Stimulated activated CD4-positive, alpha-beta T cell treated with anti-CD3 and anti-CD28 coated beads, TNF-alpha, amount 100 ng/mL, for 4 hours (primary cell): ENCODE measurements at places on chromosomes 2 and 18.

DNA sequence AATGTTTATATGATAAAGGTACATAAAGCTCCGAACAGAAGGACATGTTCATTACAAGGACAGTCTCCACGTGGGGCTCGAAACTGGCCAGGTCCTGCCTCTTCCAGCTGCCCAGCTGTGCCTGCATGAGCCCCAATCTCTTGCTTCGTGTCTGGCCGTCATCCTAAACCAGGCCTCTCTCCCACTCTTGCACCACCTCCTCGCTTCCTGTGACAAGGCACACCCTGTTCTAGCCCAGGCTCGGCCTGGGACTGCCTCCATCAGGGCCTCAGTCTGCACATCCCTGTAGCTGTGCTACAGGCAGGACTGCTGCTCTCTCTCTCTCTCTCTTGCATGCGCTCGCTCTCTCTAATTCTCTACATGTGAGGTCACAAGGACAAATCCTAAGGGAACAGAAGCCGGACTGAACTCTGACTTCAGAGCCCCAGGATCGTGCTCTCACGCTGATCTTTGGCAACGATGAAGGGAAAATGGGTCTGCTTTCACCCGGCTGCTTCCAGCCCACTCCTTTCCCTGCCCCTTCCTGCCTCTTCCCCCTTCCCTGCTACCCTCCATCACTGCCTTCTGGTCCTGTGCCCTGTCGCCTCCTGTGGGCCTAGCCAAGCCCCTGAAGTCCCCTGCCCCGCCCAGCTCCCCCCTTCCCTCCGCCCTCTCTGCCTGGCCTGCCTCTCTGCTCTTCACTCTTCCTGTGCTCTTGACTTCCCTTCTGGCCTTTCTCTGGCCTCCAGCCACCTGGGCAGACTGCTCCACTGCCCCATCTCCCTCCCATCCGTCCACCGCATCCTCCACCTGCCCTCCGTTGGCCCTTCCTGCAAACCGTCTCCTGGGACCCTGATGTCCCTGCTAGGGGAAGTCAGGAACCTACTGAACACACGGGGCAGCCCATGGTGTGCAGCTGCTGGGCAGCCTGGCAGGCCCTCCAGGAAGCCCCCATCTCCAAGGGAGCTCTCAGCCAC lies 7.8 kb upstream of the GPR55 start:
- DNase-seq, result no peak

GRCh38 chr2:30454571-30454970 lies 7.5 kb downstream of the LCLAT1 start:
- no peak for DNase-seq

- no peak for DNase-seq
Observed at GRCh38 chr2:239274391-239275043, 126.3 kb downstream of the HDAC4 start.

DNA sequence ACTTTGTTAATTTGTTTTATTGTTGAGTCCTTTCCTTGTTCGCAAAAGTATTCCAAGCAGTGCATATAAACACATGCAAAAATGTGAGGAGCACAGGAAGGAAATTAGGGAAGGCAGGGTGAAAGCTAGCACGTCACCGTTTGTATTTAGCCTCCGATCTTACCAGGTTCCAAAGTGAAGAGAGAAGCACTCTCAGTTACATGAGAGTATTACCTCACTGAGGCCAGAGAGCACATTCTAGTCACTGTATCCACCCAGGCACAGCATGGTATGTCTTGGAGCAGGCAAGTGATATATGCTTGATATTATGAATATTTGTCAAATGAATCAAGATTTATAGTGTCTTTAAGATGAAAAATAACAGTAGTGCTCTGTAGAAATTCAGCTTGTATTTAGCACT lies 6.5 kb upstream of the TMEM182 start:
- no peak for DNase-seq

DNA sequence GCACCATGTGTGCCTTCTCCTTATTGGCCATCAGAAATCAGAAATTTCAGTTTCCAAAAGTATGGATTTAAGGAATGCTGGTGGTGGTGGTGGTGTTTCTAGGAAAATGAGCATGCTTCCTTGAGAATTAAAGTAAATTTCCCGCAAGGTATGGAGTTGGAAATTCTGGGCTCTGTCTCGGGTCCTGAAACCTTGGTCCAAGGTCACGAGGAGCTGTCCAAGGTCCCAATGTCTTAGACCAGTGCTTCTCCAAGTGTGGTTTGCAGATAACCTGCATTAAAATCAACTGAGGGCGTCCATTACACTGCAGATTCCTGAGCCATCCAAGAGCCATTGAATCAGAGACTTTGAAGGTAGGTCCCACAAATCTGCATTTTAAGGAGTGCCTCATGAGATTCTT lies 210.9 kb upstream of the PKDCC start:
- no peak for DNase-seq

DNA sequence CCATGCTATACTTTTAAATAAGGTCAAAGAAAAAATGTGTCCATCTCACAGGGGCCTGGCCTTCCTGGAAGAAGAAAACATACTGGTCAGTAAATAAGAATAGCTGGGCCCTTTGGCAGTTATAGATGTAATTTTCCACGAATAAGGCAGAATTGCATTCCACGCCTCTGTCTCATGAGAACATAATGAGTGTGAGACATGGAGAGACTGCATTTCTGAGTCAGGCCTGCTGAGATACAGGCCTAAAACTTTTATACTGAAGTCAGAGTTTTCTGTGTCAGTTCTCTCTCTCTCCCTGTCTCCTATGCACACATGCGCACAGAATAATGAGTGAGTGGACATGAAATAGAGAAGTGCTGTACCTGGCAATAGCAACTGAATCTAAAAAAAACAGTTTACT lies 20.4 kb upstream of the IL1R1 start:
- DNase-seq, result no peak

- no peak for DNase-seq
Observed at GRCh38 chr2:84894758-84895520, 10.5 kb upstream of the TMSB10 start.
